ENCODE measurements at places on chromosomes 11 and 22.

- no peak for DNase-seq
Observed at GRCh38 chr22:20440637-20441591, 3.3 kb upstream of the SCARF2 start.

- DNase-seq = no peak
Observed at GRCh38 chr11:94925422-94926270, 47.7 kb downstream of the CWC15 start.

DNA sequence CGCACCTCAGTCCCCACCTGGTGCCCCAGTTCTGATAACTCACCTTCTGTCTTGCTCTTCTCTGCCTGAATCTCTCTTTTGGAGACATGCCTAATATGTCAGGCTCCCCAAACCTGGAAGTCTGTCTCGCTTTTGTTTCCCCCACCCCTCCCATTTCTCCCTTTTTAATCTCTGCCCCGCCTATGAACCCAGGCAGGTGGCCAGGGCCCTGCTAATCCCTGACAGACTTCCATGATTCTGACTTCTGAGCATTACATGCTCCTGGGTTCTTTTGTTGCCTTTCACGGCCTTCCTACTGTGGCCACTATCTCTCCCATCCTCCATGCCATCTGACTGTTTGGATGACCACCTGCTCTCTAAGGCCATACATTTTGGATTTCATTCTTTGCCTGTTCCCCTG is 1120.9 kb upstream of the CCDC90B start:
- no peak for DNase-seq

- no peak for DNase-seq
Observed at GRCh38 chr11:134034496-134035381, 34.1 kb upstream of the JAM3 start.

GRCh38 chr11:61028135-61028729 is 56.8 kb downstream of the CD6 start:
- DNase-seq = no peak

- DNase-seq = no peak
Observed at GRCh38 chr22:49995041-49995360, 17.6 kb downstream of the IL17REL start.

DNA sequence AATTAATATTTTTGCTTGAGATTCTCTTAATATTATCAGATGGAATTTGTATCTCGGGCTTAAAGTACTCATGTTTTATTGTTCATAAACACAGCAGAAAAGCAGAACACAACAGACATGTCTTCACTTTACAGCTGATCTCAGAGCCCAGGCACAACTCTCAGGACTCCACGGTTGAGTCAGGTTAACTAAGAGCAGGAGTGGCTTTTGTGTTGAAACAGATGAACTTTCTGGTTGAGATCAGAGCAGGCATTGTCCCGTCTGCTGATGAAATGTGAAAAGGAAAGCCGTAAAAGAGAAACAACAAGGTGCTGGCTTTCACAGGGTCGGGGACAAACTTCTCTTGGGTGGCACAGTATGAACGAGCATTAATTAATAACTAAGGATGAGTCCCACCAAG is 49.0 kb downstream of the JHY start:
- DNase-seq = no peak
